Muscle of arm (tissue), 14 donors: ENCODE measurements at places on chromosomes 13 and 19.

- DNase-seq: no peak
Measured at GRCh38 chr19:55193481-55193880, 13.4 kb upstream of the SYT5 start.

DNA sequence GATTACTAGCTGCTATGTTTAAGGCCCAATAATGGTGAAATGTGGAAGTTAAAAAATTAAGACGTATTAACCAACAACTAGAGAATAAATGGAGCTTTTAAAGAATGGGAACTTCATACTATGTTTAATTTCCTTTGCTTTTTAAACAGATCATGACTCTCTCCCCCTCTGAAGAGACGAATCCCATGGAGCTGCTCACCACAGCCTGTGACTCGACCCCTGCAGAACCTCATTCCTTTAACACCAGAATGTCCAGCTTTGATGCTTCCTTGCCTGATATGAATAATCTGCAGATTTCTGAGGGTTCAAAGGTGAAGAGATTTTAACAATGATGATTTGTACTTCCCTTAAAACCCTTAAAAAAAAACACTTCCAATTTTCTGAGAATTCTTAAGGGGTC is 53.0 kb downstream of the ZAR1L start:
- DNase-seq: no peak

DNA sequence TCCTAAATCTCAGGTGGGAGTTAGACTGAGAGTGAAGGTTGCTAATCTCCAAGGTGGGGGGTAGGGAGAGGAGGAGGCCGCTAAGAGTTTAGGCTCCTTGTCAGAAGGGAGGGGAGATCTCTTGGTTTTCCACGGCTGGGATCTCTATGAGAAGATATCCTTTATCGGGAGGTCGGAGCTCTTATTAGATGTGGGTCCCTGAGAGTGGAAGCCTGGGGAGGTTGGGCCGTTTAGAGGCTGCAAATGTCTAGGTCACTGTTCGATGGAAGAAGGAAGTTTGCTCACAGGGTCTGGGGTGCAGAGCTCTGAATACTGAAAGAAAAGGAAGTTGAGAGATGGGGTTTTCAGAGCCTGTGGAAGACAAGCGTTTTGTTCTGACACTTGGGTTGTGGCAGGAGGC is 3.8 kb downstream of the MYADM start:
- no peak for DNase-seq

DNA sequence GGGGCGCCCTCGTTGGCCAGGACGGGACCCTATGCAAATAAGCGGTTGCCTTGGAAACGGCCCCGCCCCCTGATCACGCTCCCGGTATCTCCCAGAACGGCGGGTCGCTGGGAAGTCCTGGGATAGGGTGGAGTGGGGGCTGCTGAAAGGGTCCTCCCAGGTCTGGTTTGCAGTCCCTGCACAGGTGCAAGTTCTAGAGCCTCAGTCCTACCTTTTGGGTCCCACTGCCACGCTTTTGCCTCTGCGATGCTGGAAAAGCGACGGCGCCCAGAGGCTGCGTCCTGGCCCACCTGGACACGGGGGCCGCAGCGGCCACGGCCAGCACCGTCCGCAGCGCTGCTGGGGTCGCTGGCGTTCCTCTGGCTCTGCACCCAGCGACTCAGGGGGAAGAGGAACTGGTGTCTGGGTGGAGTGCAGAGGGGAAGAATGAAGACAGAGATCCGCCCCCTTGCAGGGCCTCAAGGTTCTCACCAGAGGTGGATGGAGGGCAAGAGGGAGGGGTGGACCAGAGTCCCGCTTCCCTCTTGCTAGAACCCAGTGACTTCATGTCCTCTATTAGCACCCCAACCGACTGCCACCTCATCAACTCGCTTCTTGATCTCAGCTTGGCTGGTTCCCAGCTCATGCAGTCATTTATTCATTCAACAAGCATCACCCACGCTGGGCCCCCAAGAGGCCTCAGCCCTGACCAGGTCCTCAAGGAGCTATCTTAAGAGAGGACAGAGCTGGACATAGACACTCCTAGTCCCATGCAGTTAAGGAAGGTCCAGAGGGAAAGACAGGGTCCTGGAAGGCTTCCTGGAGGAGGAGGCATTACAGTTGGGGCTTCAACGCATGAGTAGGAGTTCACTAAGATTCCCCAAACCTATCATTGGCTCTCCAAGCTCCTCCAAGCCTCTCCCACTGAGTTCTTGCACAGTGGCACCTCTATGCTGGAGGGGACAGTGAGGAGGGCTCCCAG is at the start of gene LRRC25:
Gene LRRC25 (minus strand): TSS at position 381 of the 961 bp plus-strand sequence. CDS start 659 bp downstream, outside the sequence.
- DNase-seq: no peak

- DNase-seq: peak; percentile 85
Measured at GRCh38 chr19:13978351-13979243, 26.3 kb downstream of the DCAF15 start.

DNA sequence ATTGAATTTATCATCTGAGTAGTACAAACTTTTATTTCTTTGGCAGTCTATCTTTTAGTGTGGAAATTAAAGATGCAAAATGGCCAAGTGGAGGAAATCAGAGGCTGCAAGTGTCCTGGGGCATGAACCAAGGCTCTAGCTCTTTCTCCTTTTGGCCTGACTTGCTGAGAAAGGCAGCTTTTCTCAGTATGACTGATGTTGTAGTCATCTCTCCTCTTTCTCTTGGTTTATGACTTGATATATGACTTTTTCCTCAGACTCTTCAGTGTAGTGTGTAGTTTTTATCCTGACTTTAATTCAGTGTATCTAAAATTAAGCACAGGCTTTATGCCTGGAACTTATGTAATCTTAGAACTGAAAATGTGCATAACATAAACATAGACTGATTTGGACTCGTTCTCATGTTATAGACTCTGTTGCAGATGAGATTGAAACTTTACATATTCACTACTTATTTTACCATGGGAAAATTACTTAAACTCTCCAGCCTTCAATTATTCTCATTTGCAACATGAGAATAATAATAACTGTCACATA is 65.7 kb downstream of the SLITRK5 start:
- no peak for DNase-seq

DNA sequence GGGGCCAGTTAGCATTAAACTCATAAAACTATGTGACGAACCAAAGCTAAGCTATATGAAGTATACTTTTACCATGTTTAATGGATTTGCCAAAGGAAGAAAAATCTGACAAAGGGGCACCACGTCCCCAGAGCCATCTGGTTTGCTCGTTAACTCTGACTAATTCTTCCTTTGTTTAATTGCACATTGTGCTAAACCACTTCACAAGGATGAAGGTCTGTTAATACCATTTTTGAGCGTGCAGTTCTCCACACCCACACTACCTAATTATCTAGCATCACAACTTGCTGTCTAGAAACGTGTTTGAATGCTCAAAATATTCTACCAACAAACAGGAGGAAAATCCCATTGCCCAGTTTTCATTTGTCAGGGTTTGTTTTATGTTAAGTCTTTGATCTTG is 74.8 kb downstream of the COL4A1 start:
- no peak for DNase-seq

GRCh38 chr13:92042522-92042921 is 644.1 kb downstream of the GPC5 start:
- no peak for DNase-seq

DNA sequence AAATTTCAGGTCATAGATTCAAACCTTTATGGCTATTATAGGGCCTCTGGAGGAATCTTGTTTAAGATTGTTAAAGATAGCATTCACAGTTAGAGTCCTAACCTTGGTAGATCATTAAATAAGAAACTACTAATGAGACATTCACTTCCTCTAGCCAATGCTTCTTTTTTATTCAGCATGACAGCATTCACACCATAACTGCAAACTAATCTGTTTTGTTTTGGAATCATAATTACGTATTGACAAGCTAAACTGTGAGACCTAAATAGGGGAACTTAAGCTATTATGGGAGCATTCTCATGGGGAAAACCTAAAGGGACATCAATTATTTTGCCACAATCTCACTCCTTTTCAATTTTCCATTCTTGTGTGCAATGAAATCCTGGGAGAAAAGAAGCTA is 653.8 kb downstream of the PCDH9 start:
- no peak for DNase-seq

GRCh38 chr13:26185720-26186117 is 36.4 kb downstream of the RNF6 start:
- no peak for DNase-seq

DNA sequence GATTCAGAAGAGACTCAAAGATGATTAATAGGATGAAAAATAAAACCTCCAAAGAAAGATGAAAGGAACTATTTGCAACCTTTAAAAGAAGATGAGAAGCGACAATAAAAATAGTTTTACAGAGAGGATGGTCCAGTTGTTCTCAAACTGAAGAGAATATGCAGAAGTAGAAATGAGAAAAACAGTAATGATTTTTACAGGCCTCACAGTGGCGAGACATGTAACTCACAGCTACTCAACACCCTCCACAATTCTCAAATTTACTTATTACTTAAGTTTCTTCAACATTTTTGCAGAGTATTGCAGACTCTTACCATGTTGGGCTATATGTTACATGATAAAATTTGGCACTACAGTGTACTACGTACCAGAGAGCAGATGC is 20.8 kb downstream of the NUFIP1 start:
- peak; percentile 33 for DNase-seq

DNA sequence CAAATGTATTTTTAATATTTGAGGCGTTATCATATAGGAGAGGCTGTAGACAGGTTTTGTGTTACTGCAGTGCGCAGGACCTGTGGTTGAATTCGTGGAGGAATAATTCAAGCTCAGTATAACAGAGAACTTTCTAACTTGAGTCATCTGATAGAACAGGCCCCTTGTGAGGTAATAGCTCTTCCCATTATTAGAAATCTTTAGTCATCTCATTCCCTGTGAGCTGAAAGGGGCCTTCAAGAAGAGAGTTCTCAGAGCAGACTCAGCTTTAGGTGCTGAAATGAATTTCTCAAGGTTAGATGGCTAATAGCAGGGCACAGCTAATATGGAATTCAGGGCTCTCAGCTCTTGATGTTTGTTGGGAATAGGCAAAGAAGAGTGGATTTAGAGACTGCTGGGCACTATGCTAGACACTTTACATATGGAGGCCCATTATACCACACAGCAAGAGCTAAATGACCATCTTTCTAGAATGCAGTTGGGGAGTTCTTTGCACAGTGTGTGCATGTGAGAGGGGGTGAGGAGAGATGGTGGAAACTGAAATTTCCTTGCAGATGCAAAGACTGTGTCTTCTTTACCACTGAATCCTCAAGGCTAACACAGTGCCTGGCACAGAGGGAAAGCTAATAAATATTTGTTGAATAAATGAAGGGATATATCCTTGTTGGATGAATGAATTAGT is 89.5 kb downstream of the DGKH start:
- DNase-seq: no peak

GRCh38 chr19:3319643-3320353 is 46.6 kb upstream of the NFIC start:
- no peak for DNase-seq

- peak; percentile 72 for DNase-seq
Measured at GRCh38 chr19:33771384-33772101, 25.1 kb upstream of the KCTD15 start.

DNA sequence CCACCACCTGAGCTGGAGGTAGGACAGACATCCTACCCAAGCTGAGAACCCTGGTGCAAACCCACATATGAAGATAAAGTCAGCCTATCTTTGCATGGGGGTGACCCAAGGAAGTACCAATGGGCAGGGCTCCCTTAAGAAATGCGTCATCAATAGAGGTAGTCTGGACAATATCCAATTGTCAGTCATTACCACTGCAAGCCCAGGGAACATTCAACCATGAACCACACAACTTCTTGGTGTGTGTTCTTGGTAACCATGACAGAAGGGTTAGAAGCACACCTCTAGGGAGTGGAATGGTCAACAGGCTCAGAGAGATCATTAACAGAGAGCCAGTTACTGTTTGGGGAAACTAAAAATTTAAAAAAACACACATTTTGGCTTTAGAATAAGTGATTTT is 34.7 kb upstream of the DOCK9 start:
- DNase-seq: no peak

GRCh38 chr19:35179830-35180229 is 25.3 kb downstream of the FXYD5 start:
- DNase-seq: no peak

DNA sequence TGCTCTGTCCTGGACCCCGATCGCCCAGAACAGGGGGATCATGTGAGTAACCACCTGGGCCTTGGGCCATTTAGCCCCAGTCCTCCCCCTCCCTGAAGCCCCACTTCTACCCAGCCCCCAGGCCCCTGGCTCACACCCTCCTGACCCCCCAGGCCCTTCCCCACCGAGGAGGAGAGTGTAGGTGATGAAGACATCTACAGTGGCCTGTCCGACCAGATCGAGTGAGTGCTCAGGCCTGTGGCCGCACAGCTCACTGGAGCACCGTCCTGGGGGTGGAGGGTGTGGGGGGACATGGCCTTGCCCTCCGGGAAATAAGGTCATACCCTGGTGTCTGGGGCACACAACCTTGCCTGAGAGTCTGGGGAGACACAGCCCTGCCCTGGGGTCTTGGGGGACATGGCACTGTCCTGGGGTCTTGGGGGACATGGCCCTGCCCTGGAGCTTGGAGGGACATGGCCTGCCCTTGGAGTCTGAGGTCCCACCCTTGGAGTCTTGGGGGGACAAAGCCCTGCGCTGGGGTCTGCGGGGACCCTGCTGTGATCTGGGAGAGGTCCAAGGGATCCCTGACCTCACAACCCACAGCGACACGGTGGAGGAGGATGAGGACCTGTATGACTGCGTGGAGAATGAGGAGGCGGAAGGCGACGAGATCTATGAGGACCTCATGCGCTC is 49.3 kb downstream of the VAV1 start:
- DNase-seq: no peak

GRCh38 chr13:85725433-85725832 is 73.8 kb downstream of the SLITRK6 start:
- DNase-seq: no peak
